Psoas muscle (tissue), 8 donors: ENCODE measurements at places on chromosomes 11 and 22.
A peak's percentile ranks its signal among the peaks of the same experiment; 100 is the strongest.

DNA sequence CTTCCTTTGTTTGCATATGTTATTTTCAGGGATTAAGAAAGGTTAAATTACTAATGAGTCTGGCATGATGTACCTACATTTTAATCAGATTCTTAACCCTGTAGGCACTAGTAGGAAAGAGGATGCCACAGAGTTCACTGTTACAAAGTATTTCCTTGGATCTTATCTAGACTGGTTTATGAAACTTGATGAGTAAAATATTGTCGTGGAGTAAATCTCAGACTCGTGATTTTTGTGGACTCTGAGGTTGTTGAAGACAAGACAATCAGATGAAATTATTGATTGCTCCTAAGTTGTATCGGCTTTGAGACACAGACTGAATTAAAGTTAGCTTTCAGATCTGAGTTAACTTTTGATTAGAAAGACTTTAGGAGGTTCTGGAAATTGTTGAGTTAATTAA lies 6.0 kb downstream of the KMT2A start:
- no peak for DNase-seq

DNA sequence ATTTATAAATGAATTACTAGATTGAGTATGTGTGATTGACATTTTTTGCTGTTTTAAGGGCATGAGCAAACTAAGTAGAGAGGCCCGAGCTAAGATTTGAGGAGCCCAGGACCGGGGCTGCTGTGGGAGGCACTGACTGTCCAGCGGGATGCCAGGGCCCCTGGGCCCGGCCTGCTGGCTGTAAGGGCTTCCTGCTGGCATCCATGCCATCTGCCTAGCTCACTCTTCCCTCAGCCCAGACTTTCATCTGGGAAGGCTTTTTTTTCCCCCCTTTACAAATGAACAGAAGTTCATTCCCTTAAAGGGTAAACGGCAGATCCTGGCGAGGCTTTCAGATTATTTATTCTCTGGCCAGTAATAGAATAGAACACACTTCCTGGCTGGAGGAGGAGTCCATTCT lies 16.0 kb upstream of the TP53I11 start:
- no peak for DNase-seq

DNA sequence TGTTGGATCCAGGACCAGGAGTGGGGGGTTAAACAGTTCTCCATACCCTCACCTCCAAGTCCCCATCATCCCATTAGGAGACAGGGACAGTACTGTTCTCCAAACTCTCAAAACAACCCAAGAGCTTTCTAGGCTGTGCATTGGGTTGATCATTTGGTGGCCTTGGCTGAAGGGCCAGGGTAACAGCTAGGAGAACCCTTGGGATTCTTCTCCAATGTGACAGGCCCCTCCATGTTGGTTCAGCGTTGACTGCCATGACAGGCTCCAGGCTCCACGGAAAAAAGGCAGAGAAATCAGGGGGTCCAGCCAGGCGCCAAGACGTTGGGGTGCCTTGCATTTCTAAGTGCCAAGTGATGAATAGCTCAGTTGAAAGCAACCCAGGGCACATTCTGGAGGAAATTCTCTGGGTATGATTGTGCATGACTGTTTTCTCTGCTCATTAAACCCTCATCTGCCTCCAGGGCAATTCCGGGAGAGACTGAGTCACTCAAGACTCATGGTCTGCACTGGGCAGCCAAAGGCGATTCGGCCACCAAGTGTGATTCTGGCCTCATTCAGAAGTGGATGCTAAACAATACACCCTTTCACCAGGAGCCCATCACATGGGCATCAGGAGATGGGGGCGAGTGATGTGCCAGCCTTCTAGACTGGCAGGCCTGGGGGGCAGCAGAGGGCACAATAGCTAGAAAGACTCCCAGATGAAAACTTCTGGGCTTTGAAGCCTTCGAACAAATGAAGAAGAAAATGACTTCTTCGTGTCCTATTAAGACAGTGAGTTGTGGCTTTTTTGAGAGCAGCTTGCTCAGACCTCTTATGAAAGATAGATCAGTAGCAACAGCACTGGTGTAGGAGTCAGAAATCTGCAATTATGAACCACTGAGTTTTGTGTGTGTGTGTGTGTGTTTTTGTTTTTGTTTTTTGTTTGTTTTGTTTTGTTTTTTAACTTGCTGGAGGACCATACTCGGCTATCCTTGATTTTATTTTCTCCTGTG lies 27.7 kb downstream of the CD44 start:
- peak; percentile 24 for DNase-seq

- no peak for DNase-seq
Measured at GRCh38 chr11:112583261-112583893, 322.7 kb upstream of the PLET1 start.

DNA sequence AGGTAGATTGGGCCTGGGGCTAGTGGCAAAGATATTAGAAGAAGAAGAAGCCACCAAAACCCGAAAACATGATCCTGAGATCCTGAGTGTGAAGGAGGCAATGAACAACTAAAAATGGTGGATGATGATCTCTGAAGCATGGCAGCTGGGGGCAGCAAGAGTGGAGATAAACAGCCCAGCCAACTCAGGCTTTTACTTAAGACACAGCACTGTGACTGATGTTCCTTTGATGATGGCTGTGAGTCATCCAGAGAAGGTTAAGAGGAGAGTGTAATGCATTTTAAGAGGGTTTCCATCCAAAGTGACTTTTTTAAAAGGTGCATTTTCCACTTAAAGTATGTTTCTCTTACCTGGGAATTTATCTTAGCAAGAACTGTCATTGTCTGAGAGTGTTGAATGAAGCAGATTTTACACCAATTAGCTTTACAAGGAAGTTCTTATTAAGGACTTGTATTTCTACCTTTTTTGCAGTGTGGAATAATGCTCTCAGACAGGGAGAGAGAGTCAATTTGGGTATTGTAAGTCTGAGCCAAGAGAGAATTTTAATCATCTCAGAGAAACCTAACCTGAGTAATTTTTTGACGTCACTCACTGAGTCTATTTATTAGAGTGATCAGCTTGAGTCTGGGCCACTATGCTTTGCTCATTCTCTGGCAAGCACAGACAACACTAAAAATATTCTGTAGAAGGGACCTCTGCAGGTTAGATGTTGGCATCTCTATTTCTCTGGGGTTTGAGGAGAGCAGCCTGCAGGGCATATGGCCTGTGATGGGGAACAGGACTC lies 14.1 kb upstream of the CALCB start:
- DNase-seq: no peak

- no peak for DNase-seq
Measured at GRCh38 chr11:72100462-72100861, 2.6 kb downstream of the LAMTOR1 start.

- peak; percentile 78 for DNase-seq
Measured at GRCh38 chr11:818396-819128, at the start of gene PNPLA2. PNPLA2 (plus strand) TSS chr11:818914; CDS start chr11:819719, 805 bp downstream.

DNA sequence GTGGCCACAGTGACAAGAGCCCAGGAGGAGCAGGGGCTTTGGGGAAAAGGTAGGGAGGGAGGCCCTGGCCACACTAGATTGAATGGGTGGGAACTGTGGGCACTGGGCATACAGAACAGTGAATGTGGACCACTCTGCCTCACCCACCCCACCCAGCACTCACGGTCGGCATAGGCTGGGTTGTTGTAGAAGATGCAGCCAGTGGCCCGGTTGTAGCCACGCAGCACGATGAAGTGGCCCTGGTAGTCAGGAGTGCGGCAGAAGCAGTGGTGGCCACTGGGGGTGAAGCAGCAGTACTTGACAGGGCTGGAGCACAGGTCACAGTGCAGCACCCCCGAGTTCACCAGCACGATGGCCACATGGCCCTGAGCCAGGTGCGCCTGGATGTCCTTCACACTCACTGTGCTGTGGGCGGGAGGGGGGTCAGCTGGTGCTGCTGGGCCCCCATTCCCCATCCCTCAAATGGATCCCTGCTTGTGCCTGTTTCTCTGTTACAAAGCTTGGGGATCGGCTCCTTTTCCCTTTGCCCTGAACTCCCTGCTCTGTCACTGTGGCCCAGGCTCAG lies 11.2 kb downstream of the GUCD1 start:
- no peak for DNase-seq

DNA sequence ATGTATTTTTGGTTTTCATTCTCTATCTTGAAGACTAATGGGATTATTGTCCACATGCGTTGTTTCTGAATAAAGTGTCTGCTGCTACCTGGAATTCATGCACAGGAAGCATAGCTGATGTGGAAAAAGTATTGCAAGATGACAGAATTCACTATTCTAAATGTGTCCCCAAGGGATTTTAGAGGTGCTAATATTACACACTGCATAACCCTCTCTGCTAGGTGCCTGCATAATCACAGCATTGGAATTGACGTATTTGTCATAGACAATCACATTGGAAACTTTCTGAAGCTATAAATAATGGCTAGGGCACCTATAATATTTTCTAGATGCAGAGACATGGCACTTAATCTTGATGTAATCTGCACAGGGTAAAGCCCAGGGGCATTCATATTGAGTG lies 496.1 kb downstream of the JRKL start:
- no peak for DNase-seq

DNA sequence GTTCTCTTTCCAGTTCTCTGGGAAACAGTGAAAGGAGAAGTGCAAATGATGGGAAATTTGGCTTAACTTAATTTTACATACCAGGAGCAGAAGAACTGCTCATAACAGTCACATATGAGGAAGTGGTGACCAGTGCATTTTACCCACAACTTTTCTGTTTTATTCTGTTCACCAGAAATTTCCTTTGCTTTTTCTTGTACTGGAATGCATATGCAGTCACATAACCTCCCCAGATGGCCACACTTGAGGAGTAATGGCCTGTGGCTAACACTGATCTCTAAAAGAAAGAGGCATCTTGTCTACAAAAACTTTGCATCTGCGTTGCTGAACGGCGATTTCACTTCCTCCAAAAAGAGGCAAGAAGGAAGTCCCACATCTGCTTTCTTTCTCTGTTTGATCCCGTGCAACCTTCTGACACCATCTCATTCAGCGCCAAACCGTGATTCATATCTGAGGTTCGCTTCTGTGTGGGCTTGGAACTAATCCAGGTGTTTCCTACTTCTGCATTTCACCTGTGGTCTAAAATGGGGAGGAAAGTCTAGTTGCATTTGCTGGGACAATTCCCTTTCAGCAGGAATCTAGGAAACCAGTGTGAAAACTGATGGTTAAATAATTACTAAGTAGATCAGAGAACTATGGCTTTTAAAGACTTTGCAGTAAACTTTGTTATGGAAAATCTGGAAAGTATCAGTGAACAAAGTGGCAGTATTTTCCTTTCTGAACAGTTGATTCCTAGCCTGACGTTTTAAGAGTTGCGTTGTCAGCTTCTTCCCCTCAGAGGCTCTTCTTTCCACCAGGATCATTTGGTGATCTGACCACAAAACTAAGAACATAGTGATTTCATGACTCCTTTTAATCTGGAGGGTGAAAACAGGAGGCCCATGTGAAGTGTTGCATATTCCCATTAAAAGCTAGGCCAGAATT lies 4.2 kb upstream of the MPEG1 start:
- DNase-seq: no peak

GRCh38 chr22:26541167-26541819 lies 29.0 kb upstream of the TFIP11 start:
- no peak for DNase-seq
